CD4-positive, alpha-beta T cell treated with Interleukin-1 beta for 1 hour (primary cell): ENCODE measurements at places on chromosomes 1 and 21.

DNA sequence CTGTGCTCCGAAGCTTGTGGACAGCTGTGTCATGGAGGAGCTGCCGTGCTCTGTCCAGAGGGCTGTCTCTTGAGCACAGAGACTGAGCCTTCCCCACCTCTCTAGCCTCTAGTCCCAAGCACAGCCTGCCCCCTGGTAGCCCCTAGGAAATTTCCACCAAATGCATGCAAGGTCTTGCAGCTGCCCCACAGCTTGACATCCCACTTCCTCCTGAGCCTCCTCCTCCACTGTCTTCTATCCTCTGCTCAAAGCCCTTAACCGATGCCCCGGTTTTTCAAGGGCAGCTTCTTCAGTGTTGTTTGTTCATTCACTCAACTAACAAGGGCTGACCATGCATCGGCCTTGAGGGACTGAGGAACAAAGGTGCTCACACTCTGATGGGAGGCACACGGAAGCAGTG is 20.6 kb upstream of the PROK1 start:
- DNase-seq = no peak

DNA sequence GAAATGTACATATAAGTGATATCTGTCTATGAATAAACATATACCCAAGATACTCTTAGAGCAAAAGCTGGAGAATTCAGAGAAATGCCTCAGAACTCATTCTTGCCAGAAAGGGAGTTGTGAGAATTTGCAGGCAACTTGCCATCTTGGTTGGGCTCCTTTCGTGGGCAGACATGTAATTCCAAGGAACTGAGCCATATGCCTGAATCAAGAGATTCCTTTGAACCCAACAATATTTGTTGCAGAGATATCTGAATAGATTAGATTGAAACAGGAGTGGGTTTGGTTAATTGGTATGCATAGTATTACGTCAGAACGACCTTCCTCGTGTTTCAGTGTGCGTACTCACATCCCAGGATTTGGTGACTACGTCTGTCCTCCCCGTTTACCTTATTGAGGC is 67.0 kb downstream of the TGFB2 start:
- DNase-seq = no peak

GRCh38 chr1:89125240-89125912 is 538 bp downstream of the GBP2 start:
- no peak for DNase-seq

- no peak for DNase-seq
These were observed 13.8 kb downstream of the HTR6 start for GRCh38 chr1:19678493-19678892.

GRCh38 chr1:9453779-9454418 is 85.4 kb upstream of the SLC25A33 start:
- DNase-seq = no peak

DNA sequence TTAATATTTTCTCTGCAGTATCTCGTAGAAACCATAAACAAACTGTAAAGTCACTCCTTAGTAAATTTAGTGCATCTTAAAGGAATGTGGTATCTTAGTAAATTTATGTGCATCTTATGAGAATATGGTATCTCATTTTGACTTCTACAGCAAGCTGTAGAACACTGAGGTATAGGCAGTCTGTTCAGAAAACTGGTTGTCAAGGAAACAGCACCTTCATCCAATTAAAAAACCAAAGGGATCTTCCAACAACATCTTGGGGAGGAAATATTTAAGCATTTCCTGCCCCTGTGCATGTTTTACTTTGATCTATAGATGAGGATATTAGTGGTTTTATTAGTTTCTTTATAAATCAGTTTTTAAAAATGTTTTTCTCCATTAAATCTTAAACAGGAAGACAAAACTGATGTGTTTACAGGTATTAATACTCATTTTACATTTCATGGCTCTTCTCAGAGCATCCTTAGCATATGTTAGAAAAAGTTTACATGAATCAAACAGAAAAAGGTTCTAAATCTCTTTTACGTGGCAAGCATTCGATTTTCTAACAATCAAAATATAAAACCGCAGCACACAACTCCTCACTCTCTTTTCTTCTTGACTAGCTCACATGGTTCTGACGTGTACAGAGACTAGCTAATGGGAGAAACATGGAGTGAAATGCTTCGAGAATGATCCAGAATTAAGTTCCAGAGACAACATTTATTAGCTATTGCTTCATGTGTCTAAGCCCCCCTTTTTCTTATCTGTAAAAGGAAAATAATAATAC is 668.8 kb downstream of the PTPRC start:
- no peak for DNase-seq

DNA sequence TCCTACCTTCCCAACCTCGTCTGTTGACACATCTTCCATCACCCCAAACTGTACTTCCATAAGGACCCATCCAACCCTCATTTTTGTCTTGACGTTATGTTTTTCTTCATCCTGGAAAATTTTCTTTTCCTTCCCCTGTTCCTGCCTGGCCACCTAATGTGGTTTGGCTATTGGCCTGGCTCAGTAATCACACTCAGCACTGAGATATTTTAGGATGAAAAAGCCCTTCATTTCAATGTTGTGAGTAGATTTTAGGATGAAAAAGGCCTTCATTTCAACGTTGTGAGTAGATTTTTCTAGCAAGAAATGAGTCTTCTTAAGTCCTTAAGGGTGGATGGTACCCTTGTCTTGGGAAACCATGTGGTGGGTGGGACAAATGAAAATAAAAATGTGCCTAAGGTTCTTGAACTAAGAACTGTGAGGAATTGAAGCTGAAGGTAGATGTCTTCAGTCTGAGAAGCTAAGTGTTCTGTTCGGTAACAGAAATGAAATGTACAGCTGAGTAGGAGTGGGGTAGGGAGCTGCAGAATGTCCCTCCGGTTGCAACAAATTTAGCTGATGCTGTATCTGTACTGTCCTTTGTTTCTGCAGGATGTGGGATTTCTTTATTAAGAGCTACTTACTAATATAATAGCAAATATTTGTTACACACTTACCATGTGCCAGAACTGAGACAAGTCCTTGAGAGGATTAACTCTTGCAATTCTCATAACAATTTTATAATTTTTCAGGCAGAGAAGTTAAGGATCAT is 36.1 kb downstream of the DNTTIP2 start:
- DNase-seq = no peak
